ENCODE measurements at places on chromosomes 1 and 21. TPM values are rescaled to one million over a fixed set of nuclear protein-coding genes. Genes with fewer than 3 reads are reported as not detected.

- DNase-seq, result peak; percentile 96
Observed at GRCh38 chr1:209839875-209840546, 12.2 kb downstream of the UTP25 start.

- no peak for DNase-seq
Observed at GRCh38 chr1:225847610-225848009, 34.6 kb downstream of the TMEM63A start.

DNA sequence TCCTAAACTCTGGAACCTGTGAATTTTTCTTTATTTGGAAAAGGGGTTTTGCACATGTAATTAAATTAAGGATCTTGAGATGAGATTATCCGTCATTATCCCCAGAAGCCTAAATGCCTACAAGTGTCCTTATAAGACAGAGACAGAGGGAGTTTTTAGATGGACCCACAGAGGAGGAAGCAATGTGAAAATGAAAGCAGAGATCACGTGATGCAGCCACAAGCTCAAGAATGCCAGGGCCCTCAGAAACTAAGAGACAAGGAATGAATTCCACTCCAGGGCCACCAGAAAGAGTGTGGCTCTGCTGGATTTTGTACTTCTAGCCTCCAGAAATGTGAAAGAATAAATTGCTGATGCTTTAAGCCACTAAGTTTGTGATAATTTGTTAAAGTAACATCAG, 183.6 kb upstream of the UBE2U start:
- no peak for DNase-seq

DNA sequence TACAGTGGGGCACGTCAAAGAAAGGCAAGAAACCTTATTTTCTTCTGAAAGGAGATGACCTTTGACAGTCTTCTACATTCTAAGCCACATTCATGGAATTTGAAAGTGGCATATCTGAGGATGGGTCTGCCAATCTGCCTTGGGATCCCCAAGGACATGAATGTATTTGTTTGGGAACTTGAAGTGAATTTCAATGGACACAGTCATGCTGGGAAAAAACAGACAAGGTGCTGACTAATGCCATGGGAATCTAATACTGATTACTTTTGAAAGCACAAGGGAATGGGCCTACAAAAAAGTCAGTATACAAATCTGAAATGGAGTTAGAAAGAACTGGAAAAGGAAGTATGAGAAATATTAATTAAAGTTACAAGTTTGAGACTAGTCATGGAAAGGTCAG, 128.8 kb downstream of the KCNJ6 start:
- DNase-seq, result peak; percentile 37

- DNase-seq, result no peak
Observed at GRCh38 chr1:29414086-29414485, 177.8 kb downstream of the PTPRU start.

DNA sequence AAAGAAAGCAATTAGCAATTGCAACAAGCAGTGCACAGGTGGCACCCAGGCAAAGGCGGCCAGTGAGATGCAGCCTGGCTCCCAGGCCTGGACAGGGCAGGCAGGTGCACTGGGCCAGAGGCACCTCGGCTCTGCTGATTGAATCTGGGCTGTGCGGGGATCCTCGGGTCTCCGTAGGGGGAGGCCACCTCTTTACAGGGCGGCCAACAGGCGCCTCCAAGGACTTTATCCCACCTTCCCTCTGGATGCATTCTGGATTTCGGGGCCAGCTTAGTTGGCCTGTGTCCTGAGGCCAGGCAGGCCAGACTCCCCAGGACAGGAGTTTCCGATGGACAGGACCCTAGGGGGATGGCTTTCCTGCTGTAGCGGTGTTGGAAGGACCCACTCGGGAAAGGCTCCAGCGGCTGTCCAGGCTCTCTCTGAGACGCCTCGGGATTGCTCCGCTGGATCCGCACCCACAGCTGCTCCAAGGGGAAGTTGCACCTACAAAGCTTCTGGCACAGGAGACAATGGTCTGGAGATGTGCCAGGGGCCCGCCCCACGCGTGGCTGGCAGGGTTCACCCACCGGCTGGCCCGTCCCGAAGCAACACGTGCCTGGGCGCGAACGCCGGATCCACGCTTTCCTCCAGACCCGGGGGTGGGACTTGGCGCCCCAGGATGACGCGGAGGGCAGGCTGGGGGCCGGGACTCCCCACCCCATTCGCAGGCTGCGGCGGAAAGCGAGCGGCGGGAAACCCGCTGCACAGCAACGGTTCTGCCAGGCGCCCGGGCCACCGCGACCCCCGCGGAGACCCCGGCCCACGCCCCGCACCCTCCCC, 810 bp downstream of the SLC19A1 start:
- DNase-seq, result no peak

DNA sequence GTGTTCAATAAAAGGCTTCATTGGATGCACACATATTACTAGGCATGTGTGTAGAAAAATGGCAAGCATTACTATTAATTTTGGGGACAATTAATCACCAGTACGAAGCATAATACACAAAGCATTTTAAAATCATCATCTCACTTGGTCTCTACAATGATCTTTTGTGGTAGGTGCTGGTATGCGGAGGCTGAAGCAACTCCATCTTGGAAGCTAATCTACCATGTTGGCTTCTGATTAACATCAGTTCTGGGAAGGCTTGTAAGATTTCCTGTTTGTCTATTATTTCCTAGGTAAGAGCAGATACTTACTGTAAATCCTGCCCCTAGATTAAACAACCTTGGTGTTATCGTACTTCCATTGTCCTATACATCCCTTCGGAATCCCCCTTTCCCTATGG, 121.7 kb upstream of the RUNX1 start:
- no peak for DNase-seq

DNA sequence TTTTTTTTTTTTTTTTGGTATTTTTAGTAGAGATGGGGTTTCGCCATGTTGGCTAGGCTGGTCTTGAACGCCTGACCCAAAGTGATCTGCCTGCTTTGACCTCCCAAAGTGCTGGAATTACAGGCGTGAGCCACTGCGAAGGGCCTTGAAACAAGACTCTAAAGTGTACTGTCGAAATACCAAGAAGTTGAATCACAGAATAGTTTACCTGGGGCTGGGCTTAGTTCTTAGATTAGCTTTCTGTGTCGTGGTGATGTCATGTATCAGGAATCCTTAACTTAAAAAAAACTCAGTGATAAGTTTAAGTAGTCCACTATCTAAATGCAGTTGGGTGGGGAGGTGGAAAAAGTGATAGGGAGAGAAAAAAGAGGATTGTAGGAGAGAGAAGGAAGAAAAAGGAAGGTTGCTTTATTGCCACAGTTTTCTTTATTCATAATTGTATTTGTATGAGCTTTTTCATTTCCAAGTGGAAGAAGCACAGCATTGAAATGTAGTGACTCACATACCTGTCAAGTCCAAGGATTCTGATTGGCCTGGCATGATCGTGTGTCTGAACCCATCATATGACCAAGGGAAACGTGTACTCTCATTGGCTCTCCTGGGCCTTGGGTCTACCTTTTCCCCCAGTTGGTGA, 13.4 kb downstream of the ITSN1 start:
- DNase-seq, result peak; percentile 86

The FAM110D gene
- 4.1 TPM for total RNA-seq

The BARHL2 gene
- not detected for total RNA-seq

Measured in glomerular endothelial cell (primary cell).